Head of caudate nucleus (tissue), 42 donors: ENCODE measurements at places on chromosomes 4 and X.

GRCh38 chrX:63930140-63930539 lies 145.1 kb upstream of the ARHGEF9 start:
- no peak for DNase-seq

DNA sequence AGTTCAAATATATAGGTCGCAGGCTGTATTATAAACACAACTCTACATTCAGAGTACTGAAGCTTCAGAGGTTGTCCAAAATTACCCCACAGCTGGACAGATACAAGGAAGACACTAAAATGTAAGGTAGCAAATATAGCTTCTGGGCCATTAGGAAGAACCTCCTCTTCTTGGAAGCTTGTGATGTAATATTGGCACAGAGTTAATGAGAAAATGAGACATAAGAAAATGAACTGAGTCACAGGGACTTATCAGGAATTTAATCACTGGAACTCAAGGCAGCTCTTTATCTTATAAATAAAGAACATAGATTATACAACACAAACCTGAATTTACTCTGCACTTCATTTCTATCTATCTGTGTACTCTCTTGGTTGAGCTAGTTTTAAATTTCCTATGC lies 344.7 kb downstream of the PCDH10 start:
- DNase-seq, result no peak

DNA sequence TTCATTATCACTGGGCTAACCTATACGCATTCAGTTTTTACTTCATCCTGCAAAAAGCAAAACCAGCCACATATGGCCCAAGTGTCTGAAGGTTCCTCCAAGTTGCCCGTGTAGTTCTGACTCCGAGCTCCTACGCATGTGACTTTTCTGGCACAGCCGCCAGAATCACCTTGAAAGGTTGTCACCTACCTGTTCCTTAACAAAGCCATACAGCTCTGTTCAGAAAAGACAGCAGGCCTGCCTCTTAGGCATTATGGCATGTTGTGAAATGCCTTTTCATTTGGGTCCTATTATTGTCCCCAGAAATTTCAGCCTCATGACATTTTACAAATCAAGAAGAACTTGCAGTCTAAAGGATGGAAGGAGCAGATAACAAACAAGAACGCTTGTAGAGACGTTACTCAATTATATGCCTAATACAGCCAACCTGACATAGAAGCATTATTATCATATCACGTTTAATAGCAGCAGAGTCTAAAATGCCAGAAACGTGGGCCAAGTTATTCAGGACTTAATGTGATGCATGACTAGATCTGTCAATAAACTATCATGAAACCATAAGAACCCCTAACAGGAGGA lies 118.5 kb downstream of the RBM47 start:
- DNase-seq, result no peak

GRCh38 chrX:87397103-87397886 lies 120.3 kb upstream of the KLHL4 start:
- no peak for DNase-seq

- no peak for DNase-seq
These were observed 57.0 kb upstream of the MAP9 start for GRCh38 chr4:155433636-155434360.

DNA sequence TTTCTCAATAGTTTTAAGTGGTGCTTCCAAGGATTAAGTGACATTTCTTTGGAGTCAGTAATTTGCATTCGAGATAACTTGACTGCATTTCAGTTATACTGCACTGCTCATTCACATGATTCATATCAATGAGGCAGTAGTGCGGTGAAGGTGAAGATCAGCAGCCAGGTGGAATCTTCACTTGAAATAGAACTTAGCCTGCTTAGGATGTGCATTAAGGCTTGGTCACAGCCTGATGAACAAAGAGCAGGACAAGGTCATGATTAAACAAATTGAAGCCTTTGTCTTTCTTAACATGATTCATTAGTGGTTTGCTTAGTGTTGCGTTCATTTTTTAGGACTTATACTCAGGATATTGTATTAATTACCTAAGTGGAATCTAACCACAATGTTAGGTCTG lies 212.1 kb upstream of the GALNTL6 start:
- DNase-seq, result no peak

DNA sequence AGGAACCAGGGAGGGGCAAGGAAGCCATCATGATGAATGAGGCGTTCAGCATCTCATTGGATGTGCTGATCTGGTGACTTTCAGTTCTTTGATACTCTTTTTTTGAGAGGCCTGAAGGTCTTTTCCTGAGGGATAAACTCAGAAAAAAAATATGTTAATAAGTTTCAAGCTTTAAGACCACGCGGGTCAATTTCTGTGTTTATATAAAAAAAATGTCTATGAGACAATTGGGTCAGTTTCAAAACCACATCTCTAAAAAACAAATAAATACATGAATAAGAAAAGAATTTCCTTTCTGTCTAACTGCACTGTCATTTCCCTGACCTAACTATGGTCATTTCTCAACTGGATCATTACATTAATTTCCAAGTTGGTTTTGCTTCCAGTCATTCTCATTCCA lies 62.6 kb downstream of the TRIML1 start:
- no peak for DNase-seq

- DNase-seq, result no peak
These were observed 1317.4 kb upstream of the TENM3 start for GRCh38 chr4:180925805-180926204.

DNA sequence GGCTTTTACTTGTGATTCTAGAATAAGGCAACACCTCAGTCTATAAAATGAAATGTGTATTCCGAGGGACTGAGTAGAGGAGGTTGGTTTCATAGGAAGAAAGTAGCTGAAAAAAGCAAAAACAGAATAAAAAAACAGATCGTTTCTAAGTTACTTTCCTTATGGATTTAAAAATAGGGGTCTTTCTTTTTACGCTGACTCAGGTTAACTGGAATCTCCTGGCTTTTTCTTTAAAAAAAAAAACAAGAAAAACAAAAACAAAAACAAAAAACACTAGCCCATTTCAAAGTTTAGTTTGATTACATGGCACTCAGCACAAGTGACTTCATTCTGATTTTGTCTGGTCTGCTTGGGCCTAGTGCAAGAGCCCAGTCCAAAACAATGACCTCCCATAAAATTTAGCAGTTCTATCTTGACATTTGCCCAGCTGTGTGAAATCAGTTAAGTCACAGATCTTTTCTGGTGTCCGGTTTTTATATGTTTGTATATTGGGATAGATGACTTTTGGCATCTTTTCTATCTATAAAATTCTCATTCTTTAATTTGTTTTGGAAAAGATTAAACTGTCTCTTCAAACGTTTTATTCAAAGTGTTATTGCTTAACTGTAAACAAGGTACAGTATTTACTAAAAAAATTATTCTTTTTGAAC lies 222.7 kb upstream of the HTR2C start:
- DNase-seq, result no peak

DNA sequence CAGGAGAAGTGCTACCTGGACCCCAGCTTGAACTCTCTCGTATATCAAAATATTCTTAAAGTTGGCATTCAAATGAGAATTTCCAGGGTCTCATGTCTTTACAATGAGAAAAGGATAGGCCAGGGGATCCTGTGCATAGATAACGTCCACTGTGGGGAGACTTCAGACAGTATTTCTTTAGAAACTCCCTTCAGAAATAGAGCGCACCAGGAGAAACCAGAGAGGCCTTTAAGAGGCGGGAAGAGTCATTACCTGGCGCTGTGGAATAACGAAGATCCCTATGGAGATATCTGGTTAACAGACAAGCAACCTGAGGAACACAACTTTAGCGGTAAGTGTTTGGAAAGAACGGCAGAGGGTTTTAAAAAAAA lies 600 bp downstream of the RADX start:
- no peak for DNase-seq

DNA sequence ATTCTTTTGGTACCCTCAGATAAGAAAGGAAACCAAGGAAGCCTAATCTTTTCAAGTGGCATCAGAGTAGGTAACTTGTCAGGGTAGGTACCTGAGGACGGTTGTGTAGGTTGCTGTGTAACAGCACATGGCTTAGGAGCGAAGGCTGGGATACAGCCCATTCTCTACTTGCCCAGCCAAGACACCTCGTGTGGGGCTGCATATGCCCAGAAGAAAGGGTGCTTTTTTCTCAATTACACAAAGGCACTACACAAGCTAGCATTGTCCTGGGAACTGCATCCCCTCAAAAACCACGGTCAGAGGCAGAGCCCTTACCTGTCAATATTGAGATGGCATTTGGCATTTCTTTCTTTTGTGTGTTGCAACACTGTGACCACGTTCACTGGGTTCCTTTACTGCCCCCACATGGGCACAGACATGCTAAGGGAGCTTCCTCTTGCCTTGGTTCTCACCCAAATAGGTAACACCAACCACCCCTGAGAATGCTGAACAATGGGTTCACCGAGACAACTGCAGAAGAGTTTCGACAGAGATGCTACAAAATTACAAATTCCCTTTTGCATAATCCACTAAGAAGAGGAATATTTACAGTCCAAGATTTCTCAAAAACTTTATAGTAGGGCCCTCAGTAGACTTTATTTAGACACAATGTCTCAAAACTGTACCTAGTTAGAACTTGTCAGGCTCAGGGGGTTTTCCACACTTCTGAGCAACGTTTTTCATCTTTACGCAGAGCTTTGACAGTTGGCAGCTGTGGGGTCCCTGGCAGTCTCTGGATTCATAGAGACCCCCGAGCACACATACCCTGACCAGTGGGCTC lies 35.8 kb upstream of the TNIP3 start:
- DNase-seq, result no peak

GRCh38 chrX:96403446-96403845 lies 281.2 kb upstream of the DIAPH2 start:
- DNase-seq, result no peak

- DNase-seq, result no peak
These were observed 26.3 kb downstream of the FLNA start for GRCh38 chrX:154348114-154348531.

GRCh38 chr4:147340591-147341120 lies 140.2 kb upstream of the EDNRA start:
- no peak for DNase-seq

GRCh38 chrX:44580466-44580865 lies 37.8 kb upstream of the FUNDC1 start:
- DNase-seq, result no peak

- DNase-seq, result no peak
These were observed 89.0 kb downstream of the FAM53A start for GRCh38 chr4:1594871-1595788.

GRCh38 chrX:15200871-15201270 lies 69.0 kb downstream of the ASB9 start:
- DNase-seq, result no peak

DNA sequence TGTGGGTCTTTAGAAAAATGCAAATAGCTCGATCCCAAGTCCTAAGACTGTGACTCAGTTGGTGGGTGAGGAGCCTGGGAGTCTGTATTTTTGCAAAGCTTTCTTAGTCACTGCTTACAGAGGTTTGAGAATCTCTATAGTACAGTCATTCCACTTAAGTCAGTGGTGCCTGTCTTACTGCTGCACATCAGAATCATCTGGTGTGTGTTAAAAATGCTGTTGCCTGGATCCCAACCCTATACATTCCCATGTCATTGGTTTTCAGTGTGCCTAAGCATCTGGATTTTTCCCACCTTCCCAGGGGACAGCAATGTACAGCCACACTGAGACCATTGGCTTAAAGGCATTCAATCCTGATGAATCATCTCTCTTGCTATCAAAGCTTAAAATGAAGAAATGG lies 21.0 kb upstream of the GEMIN8 start:
- DNase-seq, result no peak

GRCh38 chr4:67558493-67558892 lies at the start of gene STAP1:
Gene STAP1, plus strand, starts transcription at chr4:67558727. Its CDS starts 83 bp downstream, at chr4:67558810.
- no peak for DNase-seq

DNA sequence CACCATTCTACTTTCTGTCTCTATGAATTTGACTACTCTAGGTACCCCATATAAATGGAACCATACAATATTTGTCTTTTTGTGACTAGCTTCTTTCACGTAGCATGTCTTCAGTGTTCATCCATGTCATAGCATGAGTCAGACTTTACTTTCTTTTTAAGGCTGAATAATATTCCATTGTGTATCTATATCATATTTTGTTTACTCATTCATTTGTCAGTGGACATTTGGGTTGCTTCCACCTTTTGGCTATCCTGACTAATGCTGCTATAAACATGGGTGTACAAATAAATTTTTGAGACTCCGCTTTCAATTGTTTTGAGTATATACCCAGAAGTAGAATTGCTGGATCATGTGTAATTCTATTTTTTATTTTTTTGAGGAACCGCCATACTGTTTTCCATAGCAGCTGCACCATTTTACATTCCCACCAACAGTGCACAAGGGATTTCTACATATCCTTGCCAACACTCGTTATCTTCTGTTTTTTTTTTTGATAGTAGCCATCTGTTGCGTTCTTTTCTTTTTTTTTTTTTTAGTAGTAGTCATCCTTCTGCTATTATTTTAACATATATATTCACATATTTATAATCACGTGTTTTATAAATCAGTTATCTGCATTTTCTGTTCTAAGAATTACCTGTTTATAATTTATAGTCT lies 158.0 kb upstream of the MED14 start:
- no peak for DNase-seq

DNA sequence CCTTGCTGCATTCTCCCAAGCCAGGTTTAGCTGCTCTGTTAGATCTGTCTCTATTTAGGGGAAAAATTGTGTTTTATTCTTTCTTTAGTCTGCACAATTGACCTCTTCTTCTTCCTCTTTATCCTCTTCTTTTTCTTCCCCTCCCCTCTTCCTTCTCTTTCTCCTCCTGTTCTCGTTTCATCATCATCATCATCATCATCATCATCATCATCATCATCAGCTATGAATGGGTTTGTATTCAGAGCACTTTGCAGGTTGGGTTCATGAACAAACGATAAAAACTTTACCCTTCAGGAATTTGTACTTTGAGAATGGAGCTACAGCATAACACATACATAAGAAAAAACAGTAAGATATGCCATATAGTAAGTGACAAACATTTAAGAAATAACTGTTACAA lies 9.1 kb downstream of the GPM6A start:
- no peak for DNase-seq

DNA sequence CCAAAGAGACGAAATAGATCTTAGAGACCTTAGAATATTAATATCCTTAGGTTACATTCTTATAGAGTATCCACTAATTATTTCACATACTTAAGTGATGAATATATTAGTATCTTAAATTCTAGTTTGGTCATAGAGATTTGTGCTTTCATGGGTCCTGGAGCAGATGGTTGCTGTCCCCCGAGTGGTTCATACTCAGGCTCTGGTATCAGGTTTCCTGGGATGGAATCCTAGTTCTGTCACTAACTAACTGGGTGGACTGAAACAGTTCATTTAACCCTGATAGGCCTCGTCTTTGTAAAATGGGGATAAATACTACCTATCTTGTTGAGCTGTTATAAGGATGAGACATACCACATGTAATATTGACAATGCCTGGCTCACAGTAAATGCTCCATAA lies 264.6 kb downstream of the TENM3 start:
- no peak for DNase-seq

- DNase-seq, result no peak
These were observed 32.5 kb downstream of the SLC10A6 start for GRCh38 chr4:86816501-86817273.

DNA sequence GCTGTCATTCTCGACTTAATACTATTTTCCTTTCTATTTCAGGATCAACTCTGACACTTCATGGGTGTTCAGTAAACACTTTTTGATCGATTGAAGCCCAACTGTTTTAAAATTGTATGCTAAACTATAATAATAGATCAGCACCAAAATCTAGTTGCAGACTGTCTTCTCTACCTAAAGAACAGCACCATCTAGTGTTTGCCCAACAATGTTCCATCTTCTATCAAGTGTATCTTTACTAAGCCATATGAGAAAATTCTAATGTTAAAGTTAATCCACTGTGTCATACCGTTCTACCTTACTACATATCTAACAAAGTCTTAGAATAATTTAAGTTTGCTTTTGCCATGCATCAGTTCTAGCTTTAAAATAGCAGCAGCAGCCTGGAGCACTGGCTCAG lies 113.0 kb upstream of the PRDX4 start:
- DNase-seq, result no peak
